ENCODE measurements at places on chromosomes 1 and 21.
A peak's percentile ranks its signal among the peaks of the same experiment; 100 is the strongest.

GRCh38 chr1:5514527-5515183 lies 477.6 kb downstream of the NPHP4 start:
- DNase-seq: peak; percentile 46

DNA sequence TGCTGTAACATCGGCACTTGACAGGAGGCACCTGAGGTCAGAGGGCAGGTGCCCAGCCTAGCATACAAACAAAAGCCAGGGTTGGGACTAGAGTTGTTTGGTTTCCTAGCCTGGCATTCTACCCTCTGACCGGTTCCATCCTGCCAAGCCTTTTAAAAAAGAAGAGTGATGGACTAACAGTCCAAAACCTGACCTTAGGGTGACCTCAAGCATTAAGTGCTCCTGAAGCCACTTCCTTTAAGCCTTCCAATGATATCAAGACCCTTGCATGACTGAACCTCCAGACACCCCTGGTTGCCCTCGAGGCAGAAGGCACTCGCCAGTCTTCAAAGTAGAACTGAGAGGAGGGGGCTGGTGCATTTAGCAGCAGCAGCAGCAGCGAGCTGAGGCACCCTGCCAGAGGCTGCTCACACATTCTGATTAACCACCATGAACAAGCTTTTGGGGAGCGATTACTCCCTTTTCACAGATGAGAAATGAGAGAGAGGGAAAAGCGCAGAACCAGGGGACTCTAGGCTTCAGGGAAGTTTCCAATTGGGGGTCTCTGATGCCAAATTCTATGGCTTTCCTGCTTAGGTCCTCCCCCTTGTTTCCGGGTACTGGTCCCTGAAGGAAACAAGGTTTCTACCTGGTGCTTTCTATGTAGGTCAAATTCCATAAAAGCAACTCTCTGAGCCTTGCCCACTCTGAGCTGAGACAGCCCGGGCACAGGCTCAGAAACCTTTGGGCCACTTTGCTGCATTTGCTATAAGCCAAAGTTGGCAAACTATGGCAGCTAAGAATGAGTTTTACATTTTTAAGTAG lies 9.2 kb downstream of the SLC2A1 start:
- DNase-seq: peak; percentile 35

DNA sequence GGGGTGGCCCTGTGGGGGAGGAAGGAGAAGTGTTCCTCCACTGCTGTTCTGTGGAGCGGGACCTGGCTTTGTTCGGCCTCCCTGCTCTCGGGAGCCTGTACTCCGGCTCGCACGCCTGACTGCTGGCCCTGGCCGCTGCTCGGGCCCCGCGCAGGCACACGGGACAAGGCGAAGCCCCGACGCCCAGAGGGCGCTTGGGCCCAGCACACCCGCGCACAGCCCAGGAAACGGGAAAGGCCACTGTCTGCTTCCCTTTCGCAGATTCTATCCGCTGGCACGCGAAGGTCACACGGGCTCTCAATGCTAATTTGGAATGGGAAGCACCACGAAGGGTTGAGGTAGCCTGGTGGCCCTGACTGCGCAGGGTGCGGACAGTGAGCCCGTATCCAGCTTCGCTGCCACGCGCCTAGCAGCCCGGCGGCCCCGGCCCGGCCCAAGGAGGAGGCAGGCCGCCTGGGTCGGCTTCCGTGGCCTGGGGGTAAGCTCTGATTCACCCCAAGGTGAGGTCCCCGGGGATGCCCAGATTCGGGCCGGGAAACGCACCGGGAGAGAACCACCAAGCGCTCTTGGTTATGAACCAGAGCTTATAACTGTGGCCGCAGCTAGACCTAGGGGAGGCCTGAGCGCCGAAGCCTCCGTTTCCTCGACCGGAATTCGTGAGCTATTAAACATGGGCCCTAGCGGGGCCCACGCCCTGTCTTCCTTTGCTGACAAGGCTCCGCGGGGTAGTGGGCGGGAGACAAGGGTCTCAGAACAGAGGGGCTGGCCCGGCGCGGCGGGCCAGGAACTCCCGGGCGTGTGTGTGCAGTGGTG lies 19.7 kb upstream of the TBX15 start:
- no peak for DNase-seq

DNA sequence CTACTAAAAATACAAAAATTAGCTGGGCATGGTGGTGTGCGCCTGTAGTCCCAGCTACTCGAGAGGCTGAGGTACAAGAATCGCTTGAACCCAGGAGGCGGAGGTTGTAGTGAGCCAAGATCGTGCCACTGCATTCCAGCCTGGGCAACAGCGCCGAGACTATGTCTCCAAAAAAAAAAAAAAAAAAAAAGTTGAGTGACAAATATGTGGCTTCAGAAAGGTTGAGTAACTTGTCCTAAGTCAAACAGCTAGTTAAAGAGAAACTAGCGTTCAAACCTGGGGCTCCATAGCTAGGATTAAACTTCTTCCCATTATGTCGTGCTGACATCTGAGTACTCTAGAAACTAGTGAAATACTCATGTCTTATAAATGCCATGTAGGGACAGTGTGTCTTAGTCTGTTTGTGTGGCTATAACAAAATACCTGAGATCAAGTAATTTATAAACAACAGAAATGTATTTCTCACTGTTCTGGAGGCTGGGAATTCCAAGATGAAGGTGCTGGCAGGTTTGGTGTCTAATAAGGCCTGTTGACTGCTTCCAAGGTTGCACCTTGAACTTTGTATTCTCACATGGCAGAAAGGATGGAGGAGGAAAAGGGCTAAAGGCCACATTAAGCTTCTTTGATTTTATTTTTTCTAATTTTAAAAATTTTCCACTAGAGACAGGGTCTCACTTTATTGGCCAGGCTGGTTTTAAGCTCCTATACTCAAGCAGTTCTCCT lies 12.0 kb downstream of the AK4 start:
- DNase-seq: no peak

- peak; percentile 66 for DNase-seq
Observed at GRCh38 chr1:156082309-156083091, at the start of gene MEX3A. MEX3A (minus strand) TSS chr1:156082465; CDS start chr1:156081998, 467 bp downstream.

GRCh38 chr1:204108312-204109141 lies 35.6 kb downstream of the SOX13 start:
- no peak for DNase-seq

- no peak for DNase-seq
Observed at GRCh38 chr1:213899413-213899812, 88.4 kb upstream of the PROX1 start.

DNA sequence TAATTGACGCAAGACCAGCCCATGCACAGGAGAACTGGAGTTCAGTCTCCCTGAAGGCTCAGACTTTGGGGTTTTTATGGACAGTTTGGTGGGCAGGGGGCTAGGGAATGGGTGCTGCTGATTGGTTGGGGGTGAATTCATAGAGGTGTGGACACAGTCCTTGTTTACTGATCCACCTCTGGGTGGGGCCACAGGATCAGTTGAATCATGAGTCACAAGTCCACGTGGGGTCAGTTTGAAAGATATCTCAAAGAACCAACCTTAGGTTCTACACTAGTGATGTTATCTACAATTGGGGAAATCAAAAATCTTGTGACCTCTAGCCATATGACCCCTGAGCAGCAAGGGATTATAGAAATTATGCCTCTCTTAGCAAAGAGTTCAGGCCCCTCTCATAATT lies 127.9 kb upstream of the L1TD1 start:
- no peak for DNase-seq

GRCh38 chr1:3680488-3681230 lies 28.3 kb downstream of the TP73 start:
- peak; percentile 36 for DNase-seq

DNA sequence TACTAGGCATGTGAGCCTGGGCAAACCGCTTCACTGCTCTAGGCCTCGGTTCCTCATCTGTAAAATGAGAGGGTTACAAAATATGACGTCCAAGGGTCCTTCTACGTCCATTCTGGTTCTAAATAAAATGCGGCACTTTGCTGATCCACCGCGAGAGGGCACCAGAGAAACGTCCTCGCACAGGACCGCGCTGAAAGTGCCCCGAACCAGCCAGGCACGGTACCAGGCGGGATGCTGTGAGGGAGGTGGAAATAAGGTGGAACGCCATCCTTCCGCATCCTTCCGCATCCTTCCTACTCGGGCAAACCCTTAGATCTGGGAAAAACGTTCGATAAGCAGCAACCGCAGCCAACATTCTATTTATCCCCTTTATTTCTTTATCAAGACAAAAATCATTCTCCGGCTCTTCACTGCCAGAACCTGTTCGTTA lies 60.3 kb upstream of the KRTAP19-8 start:
- peak; percentile 56 for DNase-seq

DNA sequence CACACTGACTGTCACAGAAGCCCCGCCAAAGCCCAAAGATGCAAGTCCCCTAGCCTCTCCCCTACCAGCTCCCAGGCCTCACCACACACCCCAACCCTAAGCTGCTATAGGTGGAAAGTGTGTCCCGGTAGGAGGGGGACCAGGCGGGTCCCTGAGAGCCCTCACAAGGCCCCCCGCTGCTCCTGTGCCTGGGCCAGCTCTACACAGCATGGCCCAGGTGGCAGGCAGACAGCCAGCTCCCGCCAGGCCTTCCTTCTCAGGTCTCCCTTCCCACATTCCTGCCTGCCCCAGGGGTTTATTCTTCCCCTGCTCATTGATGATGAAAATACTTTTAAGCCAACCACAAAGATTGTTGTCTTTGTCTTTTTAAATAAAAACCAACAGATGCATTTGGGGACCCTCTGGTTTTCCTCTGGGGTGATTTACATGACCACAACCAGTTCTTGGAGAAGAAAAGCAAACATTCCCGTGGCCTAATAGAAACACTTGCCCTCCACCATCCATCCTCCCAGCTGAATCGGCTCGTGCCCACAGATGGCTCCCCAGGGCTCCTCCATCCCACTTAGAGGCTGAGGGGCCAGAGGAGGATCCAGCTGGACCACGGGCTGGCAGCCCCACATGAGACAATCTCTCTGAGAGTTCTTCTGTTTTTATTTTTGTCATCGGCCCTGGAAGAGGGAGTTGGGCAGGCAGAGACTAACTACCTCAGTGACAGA lies 93.1 kb downstream of the DMRTB1 start:
- no peak for DNase-seq
